ENCODE measurements at places on chromosomes 1 and 21. TPM values are rescaled to one million over a fixed set of nuclear protein-coding genes. Genes with fewer than 3 reads are reported as not detected.

TGFB2 gene
- 9.9 TPM for total RNA-seq

KIF26B gene
- not detected for total RNA-seq

ANP32E gene
- 8.9 TPM for total RNA-seq

SH2D2A gene
- not detected for total RNA-seq

LIN28A gene
- not detected for total RNA-seq
